ENCODE measurements at places on chromosomes 12 and 14.

GRCh38 chr12:38809832-38810231, 95.6 kb downstream of the CPNE8 start:
- no peak for DNase-seq

DNA sequence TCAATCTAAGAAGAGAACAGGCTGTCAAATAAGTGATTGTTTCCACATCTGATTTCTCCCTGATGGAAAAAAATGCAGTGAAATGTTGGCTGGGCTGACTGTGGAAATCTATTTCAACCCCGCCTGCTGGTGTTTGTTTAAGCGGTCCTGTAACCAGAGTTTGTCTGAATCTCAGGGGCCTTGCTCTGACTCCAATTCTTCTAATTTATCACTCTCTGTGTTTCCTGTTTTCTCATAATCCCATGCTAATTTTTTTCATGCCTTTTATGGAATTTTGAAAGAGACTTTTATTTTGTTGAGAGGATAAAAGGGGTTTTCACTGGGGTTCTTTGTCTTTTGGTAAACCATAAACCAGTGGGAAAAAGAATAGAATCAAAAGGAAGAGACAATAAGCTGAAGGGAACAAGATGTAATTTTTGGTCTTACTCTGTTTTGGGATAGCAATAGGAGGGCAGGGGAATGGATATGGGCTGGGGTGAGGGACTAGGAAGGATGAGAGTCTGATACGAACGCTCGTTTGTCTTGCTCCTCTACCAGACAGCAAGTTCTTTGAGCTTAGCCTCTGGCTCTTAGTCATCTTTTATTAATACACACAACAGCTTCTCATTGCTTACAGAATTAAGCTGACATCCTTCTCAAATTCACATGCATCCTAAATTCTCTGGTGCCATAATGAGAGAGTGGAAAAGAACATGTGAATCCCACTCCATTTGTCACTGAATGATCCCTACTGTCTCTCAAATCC, 8.0 kb upstream of the MGP start:
- DNase-seq: no peak

DNA sequence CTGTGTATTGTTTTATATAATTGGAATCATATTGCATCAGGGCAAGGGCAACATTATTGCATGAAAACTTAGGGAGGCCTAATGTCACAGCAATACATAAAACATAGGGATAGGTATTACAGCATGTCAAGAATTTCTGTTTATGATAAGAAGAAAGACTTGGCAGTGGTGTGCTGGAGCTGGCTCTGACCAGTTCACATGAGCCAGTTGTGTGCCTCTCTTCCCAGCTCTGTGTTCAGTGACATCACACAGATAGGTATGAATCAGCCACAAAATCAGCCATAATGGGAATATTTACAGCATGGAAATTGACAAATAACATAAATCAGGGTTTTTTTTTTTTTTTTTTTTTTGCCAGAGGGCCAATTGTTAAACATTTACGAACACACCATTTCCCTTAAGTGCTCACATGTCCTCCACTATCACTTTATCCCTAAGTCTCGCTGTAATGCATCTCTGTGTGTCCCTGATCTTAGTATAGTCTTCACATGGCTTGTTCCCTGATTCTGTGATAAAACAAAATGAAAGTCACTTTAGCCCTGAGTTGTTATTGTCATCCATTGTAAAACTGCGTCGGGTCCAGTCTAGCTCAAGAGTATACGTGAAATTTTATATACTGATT, 31.9 kb upstream of the ACSM4 start:
- no peak for DNase-seq

DNA sequence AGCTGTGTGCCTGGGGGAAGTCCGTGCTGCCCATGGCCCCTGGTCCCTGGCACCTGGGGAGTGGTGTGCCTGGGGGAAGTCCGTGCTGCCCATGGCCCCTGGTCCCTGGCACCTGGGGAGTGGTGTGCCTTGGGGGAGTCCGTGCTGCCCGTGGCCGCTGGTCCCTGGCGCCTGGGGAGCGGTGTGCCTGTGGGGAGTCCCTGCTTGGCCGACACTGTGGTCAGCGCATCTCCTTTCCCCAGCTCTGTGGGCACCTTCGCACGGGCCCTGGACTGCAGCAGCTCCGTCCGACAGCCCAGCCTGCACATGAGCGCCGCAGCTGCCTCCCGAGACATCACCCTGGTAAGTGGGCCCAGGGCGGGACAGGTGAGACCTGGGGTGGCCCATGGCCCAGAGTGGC, 14.5 kb upstream of the CRIP2 start:
- no peak for DNase-seq

DNA sequence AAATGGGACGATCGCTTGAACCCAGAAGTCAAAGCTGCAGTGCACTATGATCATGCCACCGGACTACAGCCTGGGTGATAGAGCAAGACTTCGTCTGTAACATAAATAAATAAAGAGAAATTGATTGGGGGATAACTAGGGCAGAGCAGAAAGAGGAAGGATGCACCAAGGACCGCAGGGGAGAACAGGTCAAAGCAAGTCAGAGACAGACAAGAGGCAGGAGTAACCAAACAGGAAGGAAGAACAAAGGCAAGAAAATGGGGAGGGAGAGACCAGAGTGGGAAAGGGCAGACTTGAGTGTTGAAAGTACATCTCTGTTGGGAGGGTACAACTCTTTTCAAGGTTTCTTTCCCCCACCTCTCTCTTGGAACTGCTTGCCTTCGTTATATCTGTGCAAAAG, 50.8 kb upstream of the ELK3 start:
- no peak for DNase-seq

DNA sequence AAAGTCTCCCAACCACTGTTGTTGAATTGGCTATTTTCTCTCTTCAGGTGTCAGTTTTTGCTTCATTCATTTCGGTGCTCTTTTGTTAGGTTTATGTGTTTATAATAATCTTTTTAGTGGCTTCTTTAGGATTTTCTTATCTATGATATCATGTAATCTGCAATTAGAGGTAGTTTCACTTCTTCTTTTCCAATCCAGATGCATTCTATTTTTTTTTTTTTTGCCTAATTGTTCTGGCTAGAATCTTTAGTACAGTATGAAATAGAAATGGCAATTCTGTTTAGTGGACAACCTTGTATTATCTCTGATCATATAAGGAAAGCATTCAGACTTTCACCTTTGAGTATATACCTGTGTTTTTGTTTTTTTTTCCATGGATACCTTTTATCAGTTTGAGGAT, 17.4 kb downstream of the CNOT2 start:
- DNase-seq: no peak

GRCh38 chr12:110176745-110177144, 52.6 kb downstream of the IFT81 start:
- no peak for DNase-seq

GRCh38 chr12:63302269-63302940, 151.4 kb upstream of the AVPR1A start:
- DNase-seq: no peak

- no peak for DNase-seq
Measured at GRCh38 chr12:25937096-25937495, 21.4 kb upstream of the RASSF8 start.
